ENCODE measurements at places on chromosomes 4 and X. TPM values are rescaled to one million over a fixed set of nuclear protein-coding genes. Genes with fewer than 3 reads are reported as not detected.

- no peak for DNase-seq
- no peak overlapping the region for H3K4me3 ChIP-seq
- no peak overlapping the region for H3K27ac ChIP-seq
- H3K36me3 ChIP-seq = no peaks in the 10 kb centered on the region
These were observed 24.7 kb downstream of the TSPAN6 start for GRCh38 chrX:100611951-100612350.

GRCh38 chr4:112823606-112824005, 186.7 kb downstream of the LARP7 start:
- no peaks in the 10 kb centered on the region for H3K4me1 ChIP-seq
- DNase-seq = no peak
- no peaks in the 10 kb centered on the region for H3K36me3 ChIP-seq
- no peak overlapping the region for H3K4me3 ChIP-seq
- no peaks in the 10 kb centered on the region for H3K27me3 ChIP-seq

GRCh38 chr4:115865736-115866135, 752.3 kb upstream of the NDST4 start:
- no peaks in the 10 kb centered on the region for H3K36me3 ChIP-seq
- H3K4me3 ChIP-seq = no peak overlapping the region
- DNase-seq = no peak
- H3K27ac ChIP-seq = no peak overlapping the region

ADH1A gene
- 5.0 TPM for total RNA-seq

DNA sequence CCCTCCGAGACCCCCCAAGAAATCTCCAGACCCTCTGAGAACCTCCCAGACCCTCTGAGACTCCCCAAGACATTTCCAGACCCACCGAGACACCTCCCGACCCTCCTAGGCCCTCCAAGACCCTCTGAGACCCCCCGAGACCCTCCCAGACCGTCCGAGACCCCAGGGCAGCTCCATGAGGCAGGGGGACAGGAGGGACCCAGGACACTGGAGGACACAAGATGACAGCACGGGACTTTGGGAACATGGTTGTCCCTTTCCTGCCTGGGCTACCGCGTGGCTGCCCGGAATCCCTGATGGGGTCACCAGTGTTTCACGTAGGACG, 10.3 kb downstream of the CTBP1 start:
- H3K4me3 ChIP-seq = no peak overlapping the region
- no peak for DNase-seq
